Esophagus muscularis mucosa (tissue), 4 donors: ENCODE measurements at places on chromosomes 12 and 14.

- no peak for DNase-seq
Observed at GRCh38 chr14:95503365-95504134, 12.9 kb downstream of the SYNE3 start.

- DNase-seq = no peak
Observed at GRCh38 chr14:35727764-35728163, 81.3 kb downstream of the RALGAPA1 start.

DNA sequence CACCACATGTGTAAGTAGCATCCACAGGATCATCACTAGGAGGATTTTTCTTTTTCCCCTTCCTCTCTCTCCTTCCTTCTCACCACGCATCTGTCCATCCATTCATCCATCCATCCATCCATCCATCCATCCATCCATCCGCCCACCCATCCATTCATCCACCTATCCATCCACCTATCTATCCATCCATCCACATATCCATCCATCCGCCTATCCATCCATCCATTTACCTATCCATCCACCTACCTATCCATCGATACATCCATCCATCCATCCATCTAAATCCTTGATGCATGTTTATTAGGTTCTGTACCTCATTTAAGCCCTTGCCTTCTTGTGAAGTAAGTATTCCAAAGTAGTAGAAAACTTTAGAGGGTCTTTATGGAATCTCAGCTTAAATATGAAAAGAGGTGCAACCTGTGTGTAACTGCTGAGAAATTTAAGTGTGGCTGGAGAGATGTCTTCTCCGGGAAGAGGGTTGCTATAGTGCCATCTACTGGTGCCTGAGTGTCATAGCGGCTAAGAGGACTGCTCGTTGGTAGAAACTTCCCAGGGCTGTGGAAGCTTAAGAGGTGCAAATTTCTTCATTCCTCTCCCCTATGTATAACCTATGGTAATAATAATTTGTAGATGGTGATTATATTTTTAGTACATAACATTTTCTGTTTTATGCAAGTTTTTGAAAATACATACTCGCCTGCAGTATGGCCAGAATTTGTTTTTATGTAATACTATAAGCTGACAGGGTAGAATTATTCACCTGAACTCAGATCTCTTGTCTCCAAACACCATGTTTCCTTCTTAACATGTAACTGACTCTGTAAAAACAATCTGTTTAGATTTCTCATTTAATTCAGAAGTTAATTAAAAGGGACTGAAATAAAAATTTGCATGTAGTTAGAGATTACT, 46.0 kb downstream of the MYO1H start:
- no peak for DNase-seq

DNA sequence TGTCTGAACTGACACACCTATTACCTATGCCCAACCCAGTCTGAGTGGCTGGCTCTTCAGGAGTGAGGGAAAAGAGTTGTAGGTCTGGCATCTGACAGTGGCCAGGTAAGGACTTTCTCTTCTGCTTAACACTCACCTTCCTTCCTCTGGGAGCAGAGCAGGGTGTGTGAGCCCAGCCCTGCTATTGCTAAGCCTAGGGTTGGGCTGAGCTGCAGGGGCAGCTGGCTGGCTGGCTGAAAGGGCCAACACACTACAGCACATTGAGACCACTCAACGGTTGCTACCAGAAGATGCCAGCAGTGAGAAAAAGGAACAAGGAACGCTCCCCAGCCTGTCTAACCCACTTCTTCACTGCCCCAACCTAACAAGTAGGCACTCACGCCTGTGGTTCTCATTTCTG, 201.2 kb downstream of the DPF3 start:
- DNase-seq = no peak

- DNase-seq = no peak
Observed at GRCh38 chr12:6315184-6315583, 4.7 kb downstream of the PLEKHG6 start.

GRCh38 chr12:46959502-46959901, 119.9 kb upstream of the PCED1B start:
- no peak for DNase-seq

DNA sequence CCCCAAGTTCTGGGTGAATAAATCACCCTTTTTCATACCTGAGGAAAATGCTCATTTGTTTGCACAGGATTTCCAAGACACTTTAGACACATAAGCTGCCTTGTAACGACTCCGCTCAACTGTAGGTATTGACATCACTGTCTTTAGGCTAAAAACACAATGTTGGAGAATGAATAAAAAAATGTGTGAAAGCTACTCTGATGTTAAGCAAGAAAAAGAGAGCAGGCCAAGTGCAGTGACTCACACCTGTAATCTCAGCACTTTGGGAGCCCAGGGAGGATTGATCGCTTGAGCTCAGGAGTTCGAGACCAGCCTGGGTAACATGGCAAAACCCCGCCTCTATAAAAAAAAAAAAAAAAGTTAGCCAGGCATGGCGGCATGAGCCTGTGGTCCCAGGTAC, 11.1 kb upstream of the CIPC start:
- no peak for DNase-seq

DNA sequence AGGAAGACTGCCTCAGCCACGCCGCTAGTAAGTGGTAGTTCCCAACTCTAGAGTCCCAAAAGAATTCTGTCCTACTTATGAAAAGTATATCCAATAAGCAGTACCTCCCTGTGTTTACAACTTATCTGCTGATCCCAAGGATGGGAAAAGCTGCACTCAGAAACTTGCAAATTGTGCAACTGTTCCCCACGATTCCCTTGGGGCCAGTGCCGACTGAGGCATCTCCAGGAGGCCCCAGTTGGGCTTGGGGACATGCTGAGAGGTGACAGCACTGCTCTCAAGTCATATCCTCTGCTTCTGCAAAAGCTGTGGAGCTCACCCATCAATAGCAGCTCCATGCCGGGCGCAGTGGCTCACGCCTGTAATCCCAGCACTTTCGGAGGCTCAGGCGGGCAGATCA, 23.7 kb downstream of the SPRING1 start:
- DNase-seq = no peak

DNA sequence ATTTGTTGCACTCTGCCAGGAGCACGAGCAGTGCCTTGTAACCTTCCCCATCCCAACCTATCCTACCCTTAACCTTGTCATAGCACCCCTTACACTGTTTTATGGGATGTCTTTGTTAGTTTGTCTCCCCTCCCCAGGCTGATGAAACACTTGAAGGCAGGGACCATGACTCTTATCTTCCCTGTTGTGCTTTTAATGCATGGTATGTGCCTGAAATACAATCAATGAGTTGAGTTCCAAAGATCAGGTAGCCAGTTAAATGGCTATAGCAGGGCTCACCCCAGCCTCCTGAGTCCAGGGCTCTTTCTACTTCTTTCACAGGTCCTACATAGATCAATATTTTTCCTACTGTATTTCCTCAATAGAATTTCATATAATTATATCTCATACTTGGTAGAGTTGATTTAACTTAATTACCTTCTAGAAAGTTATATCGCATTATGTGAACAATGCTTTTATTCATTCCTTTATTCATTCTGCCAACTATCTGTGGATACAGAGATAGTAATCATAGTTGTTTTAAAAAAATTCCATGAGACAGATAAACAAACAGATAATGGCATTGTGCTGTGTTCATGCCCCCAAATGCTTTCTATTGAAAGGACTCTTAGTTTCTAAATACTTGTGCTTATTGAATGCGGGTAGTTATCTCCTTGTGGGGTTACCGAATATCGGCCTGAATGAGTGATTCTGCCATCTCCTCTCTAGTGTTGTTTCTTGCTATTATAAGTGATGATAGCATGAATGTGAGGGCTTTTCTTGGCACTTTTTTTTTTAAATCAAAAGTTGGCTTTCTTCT, 347.4 kb downstream of the NPAS3 start:
- DNase-seq = no peak

DNA sequence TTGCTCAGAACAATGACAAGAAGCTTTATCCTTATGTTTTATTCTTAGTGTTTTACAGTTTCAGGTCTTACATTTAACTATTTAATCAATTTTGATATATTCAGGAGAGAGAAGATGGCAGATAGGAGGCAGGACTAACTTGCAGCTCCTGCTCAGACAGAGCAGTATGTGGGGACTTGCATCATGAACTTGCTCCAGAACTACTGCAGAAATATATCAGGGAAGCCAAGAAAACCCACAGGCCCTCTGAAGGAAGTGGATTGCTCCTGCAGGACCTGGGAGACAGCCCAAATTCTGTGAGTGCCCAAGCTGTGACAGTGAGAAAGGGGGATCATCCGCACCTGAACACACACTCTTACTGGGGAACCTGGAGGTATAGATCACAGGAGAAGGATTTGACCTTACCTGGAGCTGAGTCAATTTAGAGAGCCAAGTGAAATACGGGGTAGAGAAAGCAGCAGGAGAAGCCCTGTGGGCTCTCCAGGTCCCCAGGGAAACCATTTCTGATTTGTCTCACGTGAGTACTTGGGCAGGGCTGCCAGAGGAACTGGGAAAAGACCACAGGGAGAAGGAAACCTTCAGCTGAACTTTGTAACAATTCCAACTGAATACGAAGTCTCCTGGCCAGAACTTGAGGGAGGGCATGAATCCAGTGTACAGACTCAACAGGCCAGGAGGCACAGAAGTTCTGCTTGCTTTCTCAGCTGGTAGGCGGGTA, 28.9 kb upstream of the TSPAN8 start:
- no peak for DNase-seq

DNA sequence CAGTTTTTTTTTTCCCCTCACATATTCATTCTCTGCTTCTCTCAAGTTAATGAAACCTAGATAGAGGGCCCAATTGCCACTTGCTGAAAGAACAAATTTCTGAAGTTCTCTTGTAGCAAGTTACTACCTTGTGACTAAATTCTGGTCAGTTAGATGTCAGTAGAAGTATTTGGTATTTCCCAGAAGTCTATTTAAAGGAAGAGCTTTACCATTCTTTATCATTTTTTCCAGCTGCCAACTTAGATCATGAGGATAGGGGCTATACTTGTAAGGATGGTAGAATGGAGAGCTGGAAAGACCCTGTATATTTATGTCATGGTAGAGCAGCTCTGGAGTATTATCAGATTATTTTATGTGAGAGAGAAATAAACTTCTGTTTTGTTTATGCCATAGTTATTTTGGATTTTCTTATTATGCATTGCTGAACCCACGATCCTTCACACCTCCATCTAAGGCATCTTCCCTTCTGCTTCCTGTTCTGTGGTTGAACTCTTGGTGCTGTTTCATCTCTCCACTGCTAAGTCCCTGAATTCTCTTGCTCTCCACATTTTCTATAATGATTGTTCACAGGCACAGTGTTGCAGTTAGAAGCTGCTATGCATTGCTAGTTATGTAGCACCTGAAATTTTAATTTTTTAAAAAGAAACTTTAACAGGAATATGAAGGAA, 25.9 kb downstream of the FUT8 start:
- no peak for DNase-seq

GRCh38 chr14:79732911-79733655, 478.2 kb downstream of the DIO2 start:
- no peak for DNase-seq

DNA sequence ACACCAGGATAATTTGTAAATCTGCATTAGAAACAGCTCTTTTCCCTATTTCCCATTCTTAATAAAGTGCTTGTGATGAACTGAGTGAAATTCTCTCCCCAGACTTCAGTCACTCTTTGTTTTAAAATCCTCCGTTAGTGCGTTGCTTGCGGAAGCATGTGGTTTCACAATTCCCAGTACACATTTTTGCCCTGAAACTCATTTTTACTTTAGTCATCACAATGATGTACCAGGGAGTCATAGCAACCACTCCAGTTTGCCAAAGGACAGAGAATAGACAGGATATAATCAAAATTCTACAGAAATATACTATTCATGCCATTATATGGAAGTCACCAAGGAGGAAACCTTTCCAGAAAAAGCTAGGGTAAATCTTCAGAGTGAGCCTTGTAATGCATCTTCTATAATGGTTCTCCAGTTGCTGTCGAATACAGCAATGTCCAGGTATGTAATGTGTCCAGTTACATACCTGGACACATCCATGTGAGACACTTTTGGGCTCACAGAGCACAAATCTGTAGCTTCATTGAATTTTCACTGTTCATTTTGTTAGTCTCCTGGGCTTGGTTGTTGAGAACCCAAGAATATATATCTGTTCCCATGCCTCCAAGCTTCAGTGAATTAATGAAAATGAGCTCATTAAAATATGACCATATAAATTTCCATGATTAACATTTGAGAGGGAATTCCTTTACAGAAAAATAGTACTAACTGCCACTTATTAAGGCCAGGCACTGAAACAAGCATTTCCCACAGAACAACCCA, 57.8 kb downstream of the GPR135 start:
- no peak for DNase-seq

- no peak for DNase-seq
Observed at GRCh38 chr14:69841656-69842055, 37.6 kb upstream of the SMOC1 start.

DNA sequence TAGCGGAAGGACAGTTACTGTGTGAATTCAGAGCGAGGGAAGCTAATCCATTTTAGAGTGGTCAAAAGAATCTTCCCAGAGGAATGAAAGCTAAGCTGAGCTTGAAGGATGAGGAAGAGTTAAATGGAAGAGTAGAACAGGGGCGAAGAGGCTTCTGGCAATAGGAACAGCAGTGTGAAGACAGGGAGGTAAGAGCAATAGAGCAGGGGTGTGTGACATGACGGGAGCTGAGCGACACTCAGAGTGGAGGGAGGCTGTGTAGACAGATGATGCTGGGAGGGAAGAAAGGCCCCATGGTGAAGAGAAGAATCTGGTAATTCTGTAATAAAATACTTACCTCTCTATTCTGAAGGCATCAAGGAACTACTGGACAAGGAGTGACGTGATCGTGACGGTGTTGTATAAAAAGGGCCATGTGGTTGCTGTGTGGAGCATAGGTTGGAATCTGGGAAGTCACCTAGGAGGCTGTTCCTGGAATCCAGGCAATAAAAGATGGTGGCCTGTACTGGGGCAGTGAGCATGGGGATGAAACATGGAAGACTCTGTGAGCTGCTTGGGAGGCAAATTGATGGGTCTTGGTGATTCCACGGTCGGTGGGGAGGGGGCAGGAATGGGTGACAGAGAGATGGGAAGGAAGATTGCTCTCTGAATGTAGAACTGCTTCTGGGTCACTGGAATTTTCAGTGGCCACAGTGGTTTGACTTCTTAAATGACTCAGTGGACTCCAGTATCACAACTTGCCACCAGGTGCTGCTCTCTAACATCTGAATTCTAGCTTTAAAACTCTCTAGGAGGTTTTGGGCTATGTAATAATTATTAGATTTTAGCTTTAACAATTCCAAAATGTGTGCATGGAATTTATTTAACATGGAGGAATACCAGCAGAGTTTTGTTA, 164.1 kb downstream of the ATP23 start:
- DNase-seq = no peak

DNA sequence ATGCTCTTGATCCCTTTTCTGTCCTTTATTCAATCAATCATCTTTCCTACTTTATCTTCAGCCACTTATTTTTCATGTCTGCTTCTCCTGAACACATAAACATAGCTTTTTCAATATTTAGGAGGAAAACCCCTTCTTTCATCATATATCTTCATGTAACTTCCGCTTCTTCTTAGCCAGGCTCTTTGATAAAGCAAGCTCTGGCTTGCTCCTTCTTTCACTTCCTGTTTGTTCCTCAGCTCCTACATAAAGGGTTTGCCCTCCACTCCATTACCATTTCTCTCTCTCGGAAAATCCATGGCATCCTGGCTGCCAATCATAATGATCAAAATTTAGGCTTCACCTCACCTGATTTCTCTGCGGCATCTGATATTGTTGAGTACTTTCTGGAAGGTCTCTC, 33.7 kb upstream of the HELB start:
- no peak for DNase-seq

DNA sequence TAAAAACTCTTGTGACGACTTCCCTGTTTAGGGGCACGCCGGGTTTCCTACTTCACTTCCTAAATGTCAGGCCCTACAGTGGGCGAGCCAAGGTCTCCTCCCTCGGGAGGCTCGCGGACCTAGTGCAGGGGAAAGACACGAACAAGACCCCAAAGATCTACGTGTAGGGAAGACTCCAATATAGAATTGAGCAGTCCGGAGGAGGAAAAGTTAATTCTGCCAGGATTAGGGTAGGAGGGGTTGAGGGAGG, 564 bp downstream of the ATXN3 start:
- peak; percentile 92 for DNase-seq
